Esophagus squamous epithelium (tissue), 5 donors: ENCODE measurements at places on chromosomes 11 and 22.

- no peak for DNase-seq
These were observed 1.8 kb downstream of the SERGEF start for GRCh38 chr11:18010977-18011586.

- DNase-seq = no peak
These were observed 14.1 kb downstream of the KBTBD3 start for GRCh38 chr11:106063009-106063408.

- no peak for DNase-seq
These were observed 17.2 kb downstream of the CBX7 start for GRCh38 chr22:39135092-39135896.

DNA sequence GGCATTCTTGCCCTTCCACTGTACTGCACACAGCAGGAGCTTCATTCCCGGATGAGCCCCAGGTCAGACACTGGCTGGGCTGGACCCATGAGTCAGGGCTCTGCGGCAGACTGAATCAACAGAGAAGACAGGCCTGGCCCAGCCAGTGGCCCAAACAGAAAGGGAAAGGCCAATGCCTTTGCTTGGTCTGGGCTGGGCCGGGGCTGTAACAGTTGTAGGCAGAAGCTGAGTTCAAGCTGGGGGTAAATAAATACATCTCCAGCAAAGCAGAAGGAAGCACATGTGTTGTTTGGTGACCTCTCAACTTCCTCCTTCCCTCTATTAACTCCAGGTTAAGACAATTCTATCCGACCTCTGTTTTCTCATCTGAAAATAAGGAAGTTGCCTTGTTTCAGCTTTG is 1.8 kb upstream of the SMIM35 start:
- DNase-seq = no peak

GRCh38 chr11:16297332-16297731 is 59.0 kb downstream of the SOX6 start:
- DNase-seq = no peak

GRCh38 chr11:45398325-45398724 is 112.2 kb upstream of the SYT13 start:
- DNase-seq = no peak

- no peak for DNase-seq
These were observed 30.6 kb downstream of the AAMDC start for GRCh38 chr11:77851503-77851902.

DNA sequence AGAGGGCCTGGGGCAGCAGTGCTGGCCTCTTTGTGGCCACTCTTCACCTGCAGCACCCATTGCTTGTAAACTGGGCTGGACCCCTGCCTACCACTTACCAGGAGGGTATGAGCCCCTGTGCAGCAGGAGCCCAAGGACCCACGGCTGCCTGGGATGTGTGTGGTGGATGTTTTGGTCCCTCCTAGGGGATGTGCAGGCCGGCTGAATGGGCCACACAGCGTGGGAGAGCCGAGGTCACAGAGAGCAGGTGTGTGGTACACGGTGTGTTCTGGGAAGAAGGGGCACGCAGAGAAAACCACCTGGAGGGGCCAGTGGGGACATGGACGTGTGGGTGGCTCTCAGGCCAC is 19.3 kb upstream of the GNB1L start:
- no peak for DNase-seq

GRCh38 chr11:33895752-33896137 is 3.9 kb upstream of the LMO2 start:
- no peak for DNase-seq

- no peak for DNase-seq
These were observed 125.4 kb downstream of the CASP12 start for GRCh38 chr11:104772806-104773241.

DNA sequence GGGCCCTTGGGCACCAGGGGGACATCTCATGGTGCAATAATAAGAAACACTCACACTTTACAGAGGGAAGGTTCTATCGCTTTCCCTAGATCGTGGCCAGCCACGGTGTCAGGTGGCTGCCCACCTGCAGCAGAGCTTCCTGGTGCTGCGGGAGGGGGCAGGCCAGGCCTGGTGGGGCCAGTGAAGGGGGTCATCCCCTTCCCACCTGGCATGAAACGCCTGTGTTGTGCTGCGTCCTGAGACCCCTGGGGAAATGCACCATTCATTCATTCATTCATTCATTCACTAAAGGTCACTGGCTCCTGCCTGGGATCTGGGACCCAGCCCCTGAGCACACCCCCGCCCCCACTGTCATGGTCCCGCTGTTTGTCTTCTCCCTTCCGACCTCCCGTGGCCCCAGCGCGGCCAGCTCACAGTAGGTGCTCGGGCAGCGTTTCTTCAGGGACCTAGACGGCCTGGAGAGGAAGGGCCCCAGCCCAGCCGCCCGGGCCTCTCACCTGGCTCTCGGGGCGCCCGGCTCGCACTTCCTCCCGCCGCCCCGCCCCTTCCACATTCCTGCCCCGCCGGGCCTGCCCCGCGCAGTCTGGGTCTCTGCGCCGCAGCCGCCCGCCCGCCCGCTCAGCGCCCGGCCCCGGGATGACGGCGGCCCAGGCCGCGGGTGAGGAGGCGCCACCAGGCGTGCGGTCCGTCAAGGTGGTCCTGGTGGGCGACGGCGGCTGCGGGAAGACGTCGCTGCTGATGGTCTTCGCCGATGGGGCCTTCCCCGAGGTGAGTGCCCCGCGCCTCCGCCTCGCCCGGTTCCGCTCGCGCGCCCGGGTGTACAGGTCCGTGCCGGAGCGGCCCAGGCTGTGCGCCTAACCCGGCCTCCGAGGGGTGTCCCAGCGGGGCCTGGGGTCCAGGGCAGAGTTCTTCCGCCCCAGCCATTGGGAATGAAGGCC is at the start of gene RHOD:
Gene RHOD (plus strand): TSS at position 581 of the 938 bp plus-strand sequence. CDS start 56 bp downstream, at position 637.
- no peak for DNase-seq

DNA sequence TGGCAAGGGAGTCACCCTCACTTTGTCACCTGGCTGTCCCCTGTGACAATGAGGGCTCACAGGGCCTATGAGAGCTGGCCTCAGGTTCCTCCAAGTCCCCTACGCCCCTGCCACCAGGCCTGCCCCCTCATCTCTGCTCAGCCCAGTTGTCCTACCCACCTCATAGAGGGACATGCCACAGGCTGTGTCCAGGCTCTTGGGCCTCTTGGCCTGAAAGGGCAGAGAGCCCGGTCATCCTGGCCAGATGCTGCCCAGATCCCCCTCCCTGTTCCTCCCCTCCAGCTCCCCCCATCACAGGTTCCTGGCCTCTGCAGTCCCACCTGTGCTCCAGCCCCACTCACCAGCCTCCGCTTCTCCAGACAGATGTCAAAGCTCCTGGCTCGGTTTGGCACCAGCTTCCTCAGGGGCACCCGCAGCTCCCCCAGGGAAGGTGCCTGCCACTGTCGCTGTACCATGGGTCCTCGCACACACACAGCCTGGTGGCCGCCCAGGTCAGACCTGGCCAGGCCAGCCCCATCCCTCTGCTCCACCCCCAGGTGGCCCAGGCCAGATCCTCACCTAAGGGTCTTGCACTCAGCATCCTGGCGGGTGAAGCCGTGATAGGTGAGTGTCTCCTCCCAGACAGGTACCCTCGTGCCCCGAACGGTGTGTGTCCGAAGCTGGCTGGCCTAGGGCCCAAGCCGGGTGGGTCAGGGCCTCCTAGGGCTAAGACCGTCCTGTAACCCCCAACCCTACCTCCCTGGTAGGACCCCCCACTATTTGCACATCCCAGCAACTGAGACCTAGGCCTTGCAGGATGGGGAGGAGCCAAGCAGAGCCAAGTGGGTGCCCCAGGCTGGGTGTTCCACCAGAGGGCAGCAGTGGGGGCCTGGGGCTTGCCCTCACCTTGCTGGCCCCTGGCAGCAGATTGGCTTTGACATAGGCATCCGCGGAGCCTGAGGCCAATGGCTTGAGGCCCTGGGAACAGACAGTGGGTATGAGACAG is 8.3 kb downstream of the NDUFV1 start:
- DNase-seq = no peak

DNA sequence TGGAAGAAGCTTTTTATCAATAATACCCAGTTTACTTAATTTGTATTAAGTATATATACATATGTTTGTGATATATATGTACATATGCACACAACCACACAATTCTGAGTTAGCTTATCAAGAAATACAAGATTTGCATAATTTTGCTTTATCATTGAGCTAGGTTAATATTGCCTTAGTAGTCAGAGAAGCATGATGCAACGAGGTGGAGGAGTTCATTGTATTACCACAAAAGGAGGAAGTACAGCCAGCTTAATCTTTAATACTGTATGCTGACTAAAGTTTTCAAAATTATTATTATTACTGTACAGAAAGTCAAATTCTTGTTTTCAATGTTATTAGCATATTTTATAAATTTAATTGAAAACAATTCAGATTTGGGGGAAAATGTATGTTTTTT is 278.4 kb upstream of the PDGFD start:
- no peak for DNase-seq

DNA sequence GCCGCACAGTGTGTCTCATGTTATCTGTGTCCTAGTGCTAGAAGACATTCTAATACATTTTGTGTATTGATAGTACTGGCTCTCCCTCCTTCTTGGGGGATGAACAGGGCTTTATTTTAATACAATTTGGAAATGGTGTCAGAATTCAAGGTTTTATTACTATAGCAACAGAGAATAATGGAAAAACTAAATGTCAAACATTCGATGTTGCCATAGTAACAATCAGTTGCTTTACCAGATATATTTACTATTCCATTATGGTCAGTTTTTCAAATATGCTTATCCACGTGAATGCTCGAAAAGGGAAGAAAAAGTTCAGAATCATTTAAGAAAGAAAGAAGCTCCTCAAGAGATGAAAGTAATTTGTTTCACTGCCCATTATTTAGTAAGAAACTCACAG is 8.6 kb upstream of the MSANTD4 start:
- no peak for DNase-seq

GRCh38 chr11:111361874-111362273 is 17.2 kb downstream of the POU2AF1 start:
- no peak for DNase-seq

GRCh38 chr11:23509023-23509422 is 648.7 kb upstream of the CCDC179 start:
- DNase-seq = no peak

DNA sequence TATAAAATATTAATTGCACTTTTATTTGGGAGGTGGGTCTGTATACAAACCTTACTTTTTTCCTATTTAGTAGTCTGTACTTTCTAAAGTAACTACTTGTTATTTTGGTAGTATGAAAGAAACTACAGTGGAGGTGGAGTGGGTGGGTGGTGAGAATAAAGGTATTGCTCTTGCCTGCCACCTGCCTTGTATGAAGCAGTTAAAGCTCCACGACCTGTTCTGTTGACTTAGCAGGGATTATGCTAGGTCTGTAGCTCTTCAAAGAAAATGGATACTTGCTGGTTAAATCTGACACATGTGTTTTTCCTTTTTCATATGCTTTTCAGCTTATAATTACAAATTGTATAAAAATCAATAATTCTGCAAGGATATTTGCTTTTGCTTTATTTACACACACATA is 111.9 kb downstream of the EHF start:
- no peak for DNase-seq

DNA sequence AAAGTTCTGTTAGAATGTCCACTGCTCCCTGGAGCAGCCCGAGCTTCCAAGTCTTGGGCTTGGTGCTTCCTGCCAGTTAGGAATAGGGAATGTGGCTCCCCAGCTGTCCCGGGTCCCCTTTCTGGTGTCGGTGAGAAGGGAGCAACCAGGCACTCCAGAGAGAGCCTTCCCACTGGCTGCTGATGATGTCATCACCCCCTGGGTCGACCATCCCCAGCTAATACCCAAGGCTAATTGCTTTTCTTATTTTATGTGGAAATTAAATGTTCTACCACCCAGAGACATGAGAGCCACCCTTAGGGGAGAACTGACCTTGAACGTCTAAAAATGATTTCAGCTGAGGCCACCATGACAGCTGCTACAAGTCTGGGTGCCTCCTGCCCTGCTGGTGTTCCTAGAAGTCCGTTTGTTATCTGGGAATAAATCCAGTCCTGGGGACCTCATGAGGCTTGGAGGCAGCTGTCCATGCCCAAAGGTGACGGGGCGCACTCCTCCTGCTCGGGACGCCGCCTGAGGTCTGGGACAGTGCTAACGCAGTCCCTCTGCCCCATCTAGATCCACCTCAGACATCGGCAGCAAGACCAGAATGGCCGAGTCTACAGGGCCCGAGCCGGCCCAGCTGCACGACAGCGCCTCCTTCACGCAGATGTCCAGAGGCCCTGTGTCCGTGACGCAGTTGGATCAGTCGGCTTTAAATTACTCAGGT is 42.3 kb downstream of the C11orf91 start:
- DNase-seq = no peak

DNA sequence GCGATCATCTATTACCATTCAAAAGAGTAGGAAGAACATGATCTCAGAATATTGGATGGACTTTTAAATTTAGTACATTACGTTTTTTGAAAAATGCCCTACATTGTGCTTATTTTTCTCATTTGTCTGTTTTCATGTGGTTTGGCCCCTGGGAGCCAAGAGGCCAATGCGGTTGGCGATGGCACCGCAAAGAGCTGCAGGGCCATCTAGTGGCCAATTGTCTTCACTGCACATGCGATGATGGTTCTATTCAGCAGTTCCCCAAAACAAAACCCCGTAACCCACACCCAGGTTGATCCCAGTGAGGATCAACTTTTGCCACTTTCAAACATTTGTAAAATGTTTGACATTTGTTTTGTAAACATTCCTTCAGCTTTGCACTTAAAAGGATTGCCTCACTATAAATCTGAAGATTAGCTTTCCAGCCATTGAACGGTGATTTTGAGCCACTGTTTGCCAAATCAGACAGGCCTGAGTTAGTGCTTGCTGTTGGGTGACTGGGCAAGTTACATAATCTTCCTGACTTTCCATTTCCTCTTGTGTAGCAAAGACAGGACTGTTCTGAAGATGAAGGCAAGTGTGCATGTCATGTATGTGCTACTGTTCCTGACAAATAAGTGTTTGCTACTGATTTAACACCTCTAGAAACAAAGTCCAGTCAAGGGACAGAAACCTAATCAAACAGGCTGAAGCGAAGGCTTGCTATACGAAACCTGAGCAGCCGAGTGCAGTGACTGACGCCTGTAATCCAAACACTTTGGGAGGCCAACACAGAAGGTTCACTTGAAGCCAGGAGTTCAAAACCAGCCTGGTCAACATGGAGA is 29.2 kb upstream of the XBP1 start:
- no peak for DNase-seq

GRCh38 chr11:117457835-117458234 is 130.2 kb downstream of the CEP164 start:
- DNase-seq = no peak

- no peak for DNase-seq
These were observed 16.6 kb downstream of the RTN4R start for GRCh38 chr22:20251491-20251890.

GRCh38 chr11:132770829-132771530 is 761.3 kb downstream of the OPCML start:
- DNase-seq = no peak

- no peak for DNase-seq
These were observed 6.8 kb downstream of the SLC35F2 start for GRCh38 chr11:107851704-107852310.

- DNase-seq = no peak
These were observed 594.6 kb downstream of the TBC1D22A start for GRCh38 chr22:47357086-47357485.

DNA sequence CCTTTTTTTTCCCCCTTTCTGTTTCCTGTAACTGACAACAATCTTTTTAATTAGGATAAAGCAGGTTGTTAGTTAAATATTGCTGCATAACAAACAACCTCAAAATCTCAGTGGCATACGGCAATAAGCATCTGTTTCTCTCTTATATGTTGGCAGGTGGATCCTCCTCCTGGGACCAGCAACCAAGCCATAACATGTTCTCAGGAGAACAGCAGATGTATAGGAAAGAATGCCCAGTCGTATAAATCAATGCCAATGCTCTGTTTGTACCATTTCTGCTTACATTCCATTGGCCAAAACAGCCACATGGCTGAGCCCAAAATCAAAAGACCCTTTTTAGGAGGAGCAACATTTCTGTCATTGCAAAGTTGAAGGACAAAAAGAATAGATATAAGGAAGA is 445.7 kb downstream of the AASDHPPT start:
- no peak for DNase-seq

GRCh38 chr11:34250211-34250610 is 107.6 kb downstream of the ABTB2 start:
- no peak for DNase-seq
